Stimulated activated CD8-positive, alpha-beta memory T cell treated with anti-CD3 and anti-CD28 coated beads, Interleukin-4, amount 100 ng/mL, for 24 hours (primary cell): ENCODE measurements at places on chromosomes 6 and 20.

- no peak for DNase-seq
Observed at GRCh38 chr6:43221046-43221972, 8.0 kb downstream of the DNPH1 start.

DNA sequence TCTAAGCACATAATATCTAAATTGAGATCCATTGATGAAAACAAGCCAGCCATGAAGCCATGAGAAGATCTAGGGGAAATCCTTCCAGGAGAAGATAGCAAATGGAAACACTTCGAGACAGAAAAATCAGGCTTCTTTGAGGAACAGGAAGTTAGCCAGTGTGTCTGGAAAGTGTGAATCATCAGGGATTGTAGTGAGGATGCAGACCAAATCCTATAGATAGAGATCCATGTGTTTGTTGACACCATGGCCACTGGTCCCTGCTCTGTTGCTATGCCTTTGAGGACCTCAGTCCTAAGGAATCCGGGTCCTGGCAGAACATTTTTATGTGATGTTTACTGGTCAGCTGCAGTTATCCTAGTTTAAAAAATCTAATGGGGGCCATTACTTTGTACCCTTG is 6.6 kb upstream of the ELOVL2 start:
- DNase-seq: no peak

- DNase-seq: no peak
Observed at GRCh38 chr6:123415844-123416468, 220.8 kb downstream of the TRDN start.

DNA sequence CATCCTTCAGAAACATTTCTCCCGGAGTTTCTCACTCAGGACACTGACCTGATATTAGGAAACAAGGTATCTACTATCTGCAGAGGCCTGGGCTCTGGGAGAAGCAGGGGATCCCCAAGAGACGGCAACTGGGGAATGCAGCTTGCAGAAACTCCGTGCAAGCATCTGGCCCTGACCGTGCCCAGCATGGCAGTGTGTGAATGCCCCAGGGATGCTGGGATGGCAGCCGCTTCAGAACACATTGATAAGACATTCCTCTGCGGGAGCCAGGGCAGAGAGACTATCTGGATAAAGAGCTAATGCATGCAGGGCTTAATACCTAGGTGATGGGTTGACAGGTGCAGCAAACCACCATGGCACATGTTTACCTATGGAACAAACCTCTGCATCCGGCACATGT is 55.4 kb downstream of the NFATC2 start:
- DNase-seq: no peak

DNA sequence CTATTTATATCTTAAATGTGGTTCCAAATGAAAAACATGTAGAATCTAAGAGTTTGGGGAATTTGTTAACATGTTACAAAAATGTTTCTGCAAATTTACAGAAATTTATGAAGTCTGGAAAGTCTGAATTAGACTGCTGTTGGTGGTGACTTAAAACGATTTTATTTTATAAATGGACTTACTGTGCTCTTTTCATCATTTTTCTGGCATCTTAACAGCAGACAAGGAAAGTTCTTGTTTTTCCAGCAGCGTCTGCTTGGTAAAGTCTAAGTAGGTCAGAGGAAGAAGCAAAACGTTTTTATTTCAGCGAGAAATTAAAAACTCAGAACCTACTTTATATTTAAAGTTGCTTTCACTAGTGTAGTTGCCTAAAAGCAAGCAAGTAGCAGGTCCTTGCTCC is 48.6 kb upstream of the COL9A1 start:
- DNase-seq: no peak

DNA sequence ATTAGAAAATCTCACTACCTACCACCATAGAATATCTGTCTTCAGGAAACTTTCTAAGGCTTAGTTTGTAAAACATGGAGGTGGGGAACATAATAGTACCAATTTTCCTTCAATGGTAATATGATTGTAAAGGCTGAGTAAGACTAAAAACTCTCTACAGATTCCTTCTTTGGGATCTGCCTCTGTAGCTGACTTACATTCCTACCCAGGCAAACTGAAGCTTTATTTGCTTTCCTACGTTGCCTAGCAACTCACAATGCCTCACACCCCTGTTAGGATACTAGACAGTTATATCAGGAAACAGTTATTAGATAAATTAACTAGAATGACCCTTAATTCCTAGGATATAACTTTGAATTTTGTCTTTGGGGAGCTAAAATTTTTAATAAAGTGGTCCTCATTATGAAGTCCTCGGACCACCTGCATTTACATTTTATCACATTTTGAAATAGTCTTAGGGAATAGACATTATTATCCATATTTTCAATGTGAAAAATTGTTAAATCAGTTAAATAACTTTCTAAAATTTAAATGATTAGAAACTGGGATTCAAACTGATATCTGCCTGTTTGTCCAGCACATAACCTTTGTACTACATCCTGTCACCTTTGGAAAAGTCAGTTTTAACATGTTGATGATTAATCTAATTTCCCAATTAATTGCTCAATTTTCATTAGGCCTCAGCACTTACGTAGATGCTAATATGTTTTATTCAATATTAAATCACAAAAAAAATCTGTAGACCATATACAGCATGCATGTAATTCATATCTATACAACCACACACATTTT is 591.4 kb downstream of the RNF144B start:
- DNase-seq: no peak
